ENCODE measurements at places on chromosomes 3 and 15.

DNA sequence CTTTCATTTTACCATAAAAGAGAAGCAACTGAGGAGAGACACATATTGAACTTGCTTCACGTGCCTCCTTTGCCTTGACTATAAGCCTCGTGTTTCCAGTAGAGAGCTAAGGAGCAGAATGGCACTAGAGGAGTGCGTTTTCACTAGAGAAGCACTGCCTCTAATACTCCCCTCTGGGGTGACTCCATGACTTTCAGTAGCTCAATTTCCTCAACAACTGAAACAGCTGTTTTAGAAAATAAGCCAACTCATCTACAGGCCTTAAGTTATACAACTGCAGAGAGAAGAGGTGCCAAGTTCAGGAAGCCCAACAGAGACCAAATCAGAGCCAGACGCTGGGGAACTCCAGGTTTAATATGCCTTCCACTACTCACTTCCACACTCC is 1.9 kb downstream of the UBP1 start:
- no peak for DNase-seq

- DNase-seq = no peak
Measured at GRCh38 chr15:35005933-35006332, 17.8 kb upstream of the ZNF770 start.

GRCh38 chr15:100940767-100941379 is 21.7 kb downstream of the LRRK1 start:
- DNase-seq = no peak

- no peak for DNase-seq
Measured at GRCh38 chr15:87631775-87632174, 624.8 kb downstream of the NTRK3 start.

GRCh38 chr3:73236867-73237266 is 175.4 kb downstream of the EBLN2 start:
- no peak for DNase-seq

- no peak for DNase-seq
Measured at GRCh38 chr3:146166826-146167225, 5.8 kb upstream of the PLOD2 start.

- DNase-seq = no peak
Measured at GRCh38 chr3:34727700-34728099, 911.6 kb upstream of the ARPP21 start.

- DNase-seq = no peak
Measured at GRCh38 chr3:107562969-107563529, 40.3 kb downstream of the BBX start.

DNA sequence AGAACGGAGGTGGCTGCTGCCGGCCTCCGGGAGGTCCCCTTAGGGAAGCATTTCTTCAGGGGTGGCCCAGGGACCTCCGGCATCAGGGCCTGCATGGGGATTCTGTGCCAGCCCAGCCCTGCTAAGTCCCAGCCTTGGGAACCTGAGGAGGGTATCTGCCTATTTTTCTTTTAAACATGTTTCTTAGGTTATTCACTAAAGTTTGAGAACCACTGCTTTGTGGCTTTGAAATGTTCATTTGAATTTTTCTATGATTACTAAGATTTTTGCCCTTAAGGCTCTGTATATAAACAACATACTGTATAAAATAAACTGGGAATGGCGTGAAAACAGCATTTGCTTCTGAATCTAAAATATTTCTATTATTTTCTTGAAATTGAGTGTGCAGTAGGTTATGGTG is 24.4 kb downstream of the FAN1 start:
- DNase-seq = no peak

DNA sequence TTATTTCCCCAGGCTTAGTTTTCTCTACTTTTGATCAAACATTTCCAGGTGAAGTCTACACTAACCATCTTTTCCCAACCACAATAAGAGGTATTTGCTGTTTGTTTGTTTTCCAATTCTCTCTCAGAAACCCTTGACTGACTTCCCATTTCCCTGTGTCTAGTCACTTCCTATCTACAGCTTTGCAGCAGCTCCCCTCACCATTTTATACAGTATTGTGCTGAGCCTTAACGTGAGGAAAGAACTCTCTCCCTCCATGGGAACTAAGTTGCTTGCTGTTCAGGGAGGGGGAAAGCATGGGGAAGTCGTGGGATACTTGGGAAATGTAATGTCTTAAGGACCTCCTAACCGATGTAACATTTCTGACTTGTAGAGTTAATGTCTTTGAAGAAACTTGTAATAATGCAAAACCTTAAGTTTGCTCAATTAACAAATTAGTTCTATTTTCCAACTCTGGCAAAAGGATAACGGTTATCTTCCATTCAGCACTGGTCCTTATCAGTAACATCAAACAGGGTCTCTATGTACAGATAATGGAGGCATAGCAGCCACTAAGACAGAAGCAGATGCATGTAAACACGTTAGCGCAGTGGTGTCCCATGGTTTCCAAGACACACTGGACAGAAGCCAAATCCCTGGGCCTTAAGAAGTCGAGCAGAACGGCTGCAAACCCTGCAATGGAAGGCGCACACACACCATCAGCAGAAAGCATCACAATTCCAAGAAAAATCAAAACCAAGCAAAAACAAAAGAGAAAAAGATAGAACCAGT is 39.7 kb downstream of the NPTN start:
- no peak for DNase-seq

DNA sequence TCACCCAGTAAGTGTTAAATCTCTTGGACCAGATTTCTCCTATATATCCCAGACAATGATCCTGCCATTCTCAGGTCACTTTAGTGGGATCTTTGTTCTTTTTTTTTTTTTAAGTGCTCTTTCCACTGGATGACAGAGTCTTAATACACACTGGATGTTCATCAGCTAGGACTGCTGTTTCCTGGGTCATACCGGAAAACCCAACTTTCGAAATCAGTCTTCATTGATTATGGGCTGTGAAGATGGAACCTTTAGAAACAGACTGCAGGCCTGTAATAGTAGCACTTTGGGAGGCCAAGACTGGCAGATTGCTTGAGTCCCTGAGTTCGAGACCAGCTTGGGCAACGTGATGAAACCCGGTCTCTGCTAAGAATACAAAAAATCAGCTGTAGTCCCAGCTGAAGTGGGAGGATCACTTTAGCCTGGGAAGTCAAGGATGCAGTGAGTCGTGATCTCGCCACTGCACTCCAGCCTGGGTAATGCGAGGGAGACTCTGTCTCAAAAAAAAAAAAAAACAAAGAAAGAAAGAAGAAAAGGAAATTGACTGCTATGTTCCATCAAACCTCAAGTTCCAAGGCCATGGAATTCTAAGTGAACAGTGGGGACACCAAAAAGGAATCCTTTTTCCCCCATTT is 2.3 kb downstream of the EOGT start:
- DNase-seq = no peak

DNA sequence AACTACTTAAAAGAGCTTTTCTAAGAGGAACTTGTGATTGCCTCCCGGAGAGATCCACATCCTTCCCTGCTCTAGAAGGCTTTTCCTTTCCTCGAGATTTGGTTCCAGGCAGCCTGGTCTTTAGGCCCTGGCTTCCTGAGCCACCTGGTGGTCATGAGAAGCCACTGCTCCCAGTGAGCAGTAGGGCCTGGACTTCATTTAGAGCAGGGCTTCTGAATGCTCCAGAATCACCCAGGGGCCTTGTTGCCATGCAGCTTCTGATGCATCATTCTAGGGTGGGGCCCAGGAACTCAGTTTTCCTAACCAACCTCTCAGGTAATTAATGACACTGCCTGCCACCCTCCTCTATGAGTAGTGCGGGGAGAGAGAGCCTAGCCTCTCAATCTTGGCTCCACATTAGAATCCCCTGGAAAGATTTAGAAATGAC is 29.6 kb downstream of the PSMD6 start:
- peak; percentile 9 for DNase-seq

DNA sequence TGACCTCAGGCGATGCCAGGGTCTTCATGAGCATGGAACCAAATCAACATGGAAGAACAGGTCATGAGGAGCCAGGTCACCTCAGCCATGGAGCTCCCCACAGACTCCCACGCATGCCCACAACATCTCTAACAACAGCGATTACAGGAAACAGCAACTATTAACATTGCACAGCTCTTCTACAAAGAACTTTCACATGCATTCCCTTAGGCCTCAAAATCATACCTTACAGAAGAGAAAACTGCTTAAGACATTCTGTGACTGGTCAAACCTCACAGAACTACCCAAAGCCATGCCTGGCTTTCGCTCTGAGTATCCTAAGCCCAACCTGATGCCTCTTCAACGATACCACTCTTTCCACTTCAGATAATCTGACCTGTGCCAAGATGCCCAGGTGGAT is 117.8 kb downstream of the OXNAD1 start:
- DNase-seq = no peak

- DNase-seq = no peak
Measured at GRCh38 chr3:8359133-8359532, 142.5 kb upstream of the LMCD1 start.

DNA sequence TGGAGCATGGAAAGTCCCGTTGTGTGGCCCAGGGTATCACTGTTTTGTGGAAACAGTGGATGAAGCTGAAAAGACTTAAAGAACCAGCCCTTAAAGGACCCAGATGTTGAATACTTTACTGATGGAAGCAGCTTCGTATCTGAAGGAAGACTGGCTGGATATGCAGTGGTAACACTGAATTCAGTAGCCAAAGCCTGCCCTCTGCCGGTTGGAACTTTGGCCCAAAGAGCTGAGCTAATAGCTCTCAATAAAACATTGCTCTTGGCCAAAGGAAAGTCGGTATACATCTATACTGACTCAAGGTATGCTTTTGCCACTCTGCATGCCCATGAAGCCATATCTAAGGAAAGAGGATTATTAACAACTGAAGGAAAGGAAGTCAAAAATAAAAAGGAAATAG is 885.4 kb downstream of the PDCD6IP start:
- DNase-seq = no peak

Measured in stimulated activated CD4-positive, alpha-beta T cell treated with anti-CD3 and anti-CD28 coated beads, Interleukin-1b, Interleukin-23, amount 100 ng/mL, for 1 hour (primary cell).